ENCODE measurements at places on chromosomes 3 and 15.

GRCh38 chr3:141414800-141415462, 46.6 kb downstream of the ZBTB38 start:
- DNase-seq, result no peak

DNA sequence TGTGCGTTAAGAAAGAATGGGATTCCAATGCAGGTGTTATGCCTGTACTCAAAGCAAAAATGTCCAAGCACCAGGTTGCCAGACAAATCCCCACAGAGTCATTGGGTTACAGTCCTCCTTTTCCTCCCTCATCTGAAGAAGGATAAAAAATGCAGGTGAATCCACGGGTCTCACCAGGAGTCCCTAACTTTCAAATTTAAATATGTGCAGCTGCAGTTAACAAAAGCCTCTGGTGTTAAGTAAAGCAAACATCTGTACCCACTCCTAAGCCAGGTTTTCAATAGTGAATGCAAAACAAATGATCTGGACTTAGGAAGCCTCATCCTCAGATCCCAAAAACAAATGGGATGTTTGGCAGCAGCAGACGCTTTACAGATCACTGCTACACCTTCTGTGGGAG, 70.4 kb upstream of the SETMAR start:
- no peak for DNase-seq

GRCh38 chr3:49133226-49133951, 539 bp upstream of the LAMB2 start:
- DNase-seq, result peak; percentile 8

GRCh38 chr15:80514071-80514780, 110.0 kb downstream of the ARNT2 start:
- DNase-seq, result no peak

DNA sequence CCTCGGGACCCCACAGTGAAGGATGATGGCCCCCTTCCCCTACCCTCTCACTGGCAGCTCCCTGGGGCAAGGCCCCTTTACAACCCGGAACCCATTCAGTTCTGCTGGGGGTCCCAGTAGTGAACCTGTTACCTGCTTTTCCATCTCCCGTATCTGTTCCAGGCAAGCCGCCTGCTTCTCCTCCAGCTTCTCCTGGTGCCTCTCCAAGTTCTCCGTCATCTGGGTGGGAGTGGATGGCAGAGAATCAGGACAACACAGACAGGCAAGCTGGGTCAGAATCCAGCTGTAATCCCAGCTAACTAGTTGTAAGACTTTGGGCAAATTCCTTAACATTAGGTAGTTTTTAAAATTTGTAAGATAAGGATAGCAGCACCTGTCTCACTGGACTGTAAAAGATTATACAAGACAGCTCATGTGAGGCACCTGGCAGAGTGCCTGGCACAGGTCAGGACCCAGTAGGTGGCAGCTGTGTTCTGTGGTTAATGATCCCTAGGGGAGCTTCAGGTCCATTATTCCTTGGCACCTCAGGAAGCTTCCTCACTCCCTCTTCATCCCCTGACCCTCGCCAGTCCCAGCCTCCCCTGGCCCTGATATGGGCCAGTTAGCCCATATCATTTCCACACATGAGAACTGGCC, 6.4 kb upstream of the ANKRD63 start:
- no peak for DNase-seq

- DNase-seq, result no peak
Observed at GRCh38 chr3:171269542-171269941, 190.7 kb downstream of the TNIK start.

- DNase-seq, result no peak
Observed at GRCh38 chr15:70035719-70036077, 62.0 kb downstream of the TLE3 start.

DNA sequence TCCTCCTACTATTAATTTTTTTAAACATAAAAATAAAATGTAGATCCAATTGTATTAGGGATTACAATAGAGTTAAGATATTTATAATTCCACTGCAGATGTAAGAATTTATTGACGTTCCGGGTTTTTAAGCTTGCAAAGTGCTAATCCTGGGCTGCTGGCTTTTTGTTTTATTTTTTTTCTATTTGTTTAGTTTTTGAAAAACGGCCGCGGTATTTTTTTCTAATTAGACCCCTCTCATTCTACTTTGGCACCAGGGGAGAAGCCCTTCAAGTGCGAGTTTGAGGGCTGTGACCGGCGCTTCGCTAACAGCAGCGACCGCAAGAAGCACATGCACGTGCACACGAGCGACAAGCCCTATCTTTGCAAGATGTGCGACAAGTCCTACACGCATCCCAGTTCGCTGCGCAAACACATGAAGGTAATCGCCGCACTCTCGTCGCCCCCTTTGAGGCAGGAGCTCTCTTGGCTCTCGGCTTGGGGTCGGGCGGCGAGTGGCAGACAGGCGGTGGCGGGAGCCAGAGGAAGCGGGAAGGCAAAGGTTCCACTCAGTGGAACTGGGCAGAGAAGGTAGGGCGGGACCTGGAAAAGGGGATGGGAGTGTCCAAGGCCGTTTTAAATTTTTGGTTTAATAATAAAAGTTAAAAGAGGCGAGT, 3.2 kb downstream of the ZIC1 start:
- DNase-seq, result no peak

DNA sequence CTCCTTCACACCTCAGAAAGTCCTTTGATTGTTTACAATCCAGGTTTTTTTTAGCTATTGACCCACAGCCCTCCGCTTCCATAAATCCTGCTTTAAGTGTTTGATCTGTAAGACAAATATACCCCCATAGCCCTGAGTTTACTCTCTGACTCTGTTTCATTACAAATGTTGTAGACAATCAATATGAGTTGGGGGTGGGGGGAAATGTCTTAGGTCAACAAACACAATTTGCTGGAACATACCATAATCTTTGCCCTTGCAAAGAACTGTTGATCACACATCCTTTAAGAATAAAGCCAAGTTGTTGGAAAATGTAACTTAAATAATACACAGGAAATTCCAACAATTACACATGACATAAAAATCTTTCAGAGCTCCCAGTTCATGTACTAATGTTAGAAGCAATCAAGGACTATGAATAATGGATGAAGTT, 301.8 kb upstream of the SEMA6D start:
- DNase-seq, result no peak

DNA sequence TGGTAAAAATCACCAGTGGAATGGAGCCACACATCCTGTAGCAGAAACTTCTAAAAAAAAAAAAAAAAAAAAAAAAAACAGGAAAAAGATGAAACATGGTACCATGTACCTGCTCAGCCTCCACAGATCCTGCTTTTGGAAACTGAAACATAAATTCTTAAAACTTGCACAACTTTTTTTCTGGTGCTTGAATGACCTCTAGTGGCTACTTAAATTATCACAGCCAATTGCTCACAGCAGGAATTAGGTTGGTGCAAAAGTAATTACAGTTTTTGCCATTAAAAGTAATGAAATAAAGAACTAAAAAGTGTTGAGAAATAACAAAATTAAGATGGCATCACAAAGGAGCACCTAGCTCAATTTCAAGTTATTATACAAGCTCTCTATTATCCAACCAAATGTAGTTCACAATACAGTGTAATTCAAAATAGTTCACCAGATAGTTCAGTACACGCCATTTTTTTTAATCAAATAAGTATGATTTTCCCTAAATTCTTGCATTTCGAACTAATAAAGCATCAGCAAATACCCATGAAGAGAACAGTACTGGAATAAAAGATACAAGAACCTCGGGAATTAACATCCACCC, 80.6 kb downstream of the ULK4 start:
- DNase-seq, result peak; percentile 1

DNA sequence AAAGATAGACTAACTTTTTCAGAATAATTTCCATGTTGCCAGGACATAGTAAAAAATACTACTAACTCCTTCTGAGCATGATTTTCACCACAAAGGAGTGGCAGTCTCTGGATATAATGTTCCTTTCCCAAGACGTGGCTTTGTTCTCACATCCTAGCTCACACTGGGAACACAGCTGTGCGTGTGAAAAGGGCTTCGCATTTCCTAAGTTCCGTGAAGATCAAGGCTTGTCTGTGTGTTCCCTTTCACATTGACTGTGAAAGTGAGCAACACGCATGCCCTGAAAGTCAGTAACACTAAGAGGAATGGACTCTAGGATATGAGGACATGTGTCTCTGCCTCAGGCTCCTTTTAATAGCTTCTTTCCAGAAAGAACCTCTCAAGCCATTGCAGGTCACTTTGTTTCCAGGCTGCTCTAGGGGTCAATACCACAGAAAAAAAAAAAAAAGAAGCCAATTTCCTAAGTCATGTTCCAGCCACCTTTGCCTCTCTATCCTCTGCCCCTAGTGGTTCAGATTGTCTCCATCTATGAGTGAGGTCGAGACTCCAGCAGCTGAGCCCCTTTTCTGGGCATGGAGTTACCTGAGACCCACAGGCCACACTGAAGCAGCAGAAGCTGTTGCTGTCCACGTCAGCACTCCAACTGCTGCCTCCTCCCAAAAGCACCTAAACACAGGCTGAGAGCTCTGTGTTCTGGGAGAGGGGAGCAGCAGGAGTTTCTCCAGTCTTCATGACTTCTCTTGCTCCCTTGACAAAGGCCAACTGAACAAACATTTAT, 355.9 kb downstream of the RSL24D1 start:
- DNase-seq, result no peak

GRCh38 chr15:88127432-88127790, 129.1 kb downstream of the NTRK3 start:
- peak; percentile 64 for DNase-seq

GRCh38 chr3:59935025-59935424, 885.2 kb upstream of the CFAP20DC start:
- DNase-seq, result no peak

GRCh38 chr3:122627301-122627700, 49.9 kb downstream of the PARP15 start:
- DNase-seq, result no peak

- DNase-seq, result no peak
Observed at GRCh38 chr3:41450416-41451231, 251.3 kb downstream of the CTNNB1 start.

DNA sequence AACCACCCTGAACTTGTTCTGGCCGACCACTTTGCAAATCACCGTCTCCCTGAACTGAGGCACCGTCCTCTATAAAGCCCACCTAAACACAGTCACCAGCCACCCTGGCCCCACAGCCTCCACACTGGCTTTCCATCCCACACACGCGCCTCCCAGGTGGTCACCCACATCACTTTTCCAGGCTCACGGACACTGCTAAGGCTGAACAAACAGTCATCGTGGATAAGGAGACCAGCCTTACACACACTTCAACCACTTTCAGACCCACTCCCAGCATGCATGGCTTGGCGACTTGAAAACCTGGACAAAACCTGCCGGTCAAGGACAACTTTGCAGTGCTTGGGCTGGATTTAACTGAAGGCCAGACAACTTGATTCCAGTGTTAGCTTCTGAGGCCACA, 8.4 kb downstream of the CHSY1 start:
- no peak for DNase-seq

GRCh38 chr3:39980781-39981180, 171.4 kb downstream of the MYRIP start:
- no peak for DNase-seq

DNA sequence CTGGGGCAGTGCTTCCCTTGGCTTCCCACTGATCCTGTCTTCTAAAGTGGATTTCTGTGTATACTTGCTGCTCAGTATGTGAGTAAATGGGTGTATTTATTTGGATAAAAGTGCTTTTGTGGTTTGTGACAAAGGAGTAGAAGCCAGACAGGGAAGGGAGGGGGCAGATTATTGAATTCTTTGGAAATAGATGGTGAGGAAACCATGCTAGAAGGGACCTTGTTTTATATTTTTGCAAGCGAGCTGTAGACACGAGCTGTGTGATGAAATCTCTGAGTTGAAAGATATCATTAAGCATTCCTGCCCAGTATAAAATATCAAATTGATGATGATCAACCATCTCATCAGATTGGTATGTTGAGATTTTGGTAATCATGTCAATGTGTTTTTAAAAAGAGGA, 68.9 kb downstream of the DUT start:
- no peak for DNase-seq

DNA sequence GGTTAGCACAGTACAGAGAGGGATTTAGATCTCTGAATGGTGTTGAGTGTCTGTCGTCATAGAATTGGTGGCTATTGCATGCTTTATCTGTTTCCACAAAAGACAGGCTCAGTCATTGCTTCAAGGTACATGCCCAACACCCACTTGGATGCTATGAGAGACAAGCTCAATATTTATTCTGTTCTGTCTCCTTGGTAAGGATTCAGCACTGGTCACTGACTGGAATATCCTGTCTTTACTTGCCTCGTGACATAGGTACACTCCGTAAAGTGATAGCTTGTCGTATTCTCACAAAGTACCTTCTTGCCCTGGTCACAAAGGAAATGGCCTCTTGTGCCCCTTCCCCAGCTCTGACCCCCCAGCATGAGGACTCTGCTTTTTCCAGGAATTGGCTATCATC, 72.8 kb upstream of the CTNNB1 start:
- no peak for DNase-seq

GRCh38 chr3:8765528-8765927, 3.9 kb downstream of the OXTR start:
- DNase-seq, result no peak

DNA sequence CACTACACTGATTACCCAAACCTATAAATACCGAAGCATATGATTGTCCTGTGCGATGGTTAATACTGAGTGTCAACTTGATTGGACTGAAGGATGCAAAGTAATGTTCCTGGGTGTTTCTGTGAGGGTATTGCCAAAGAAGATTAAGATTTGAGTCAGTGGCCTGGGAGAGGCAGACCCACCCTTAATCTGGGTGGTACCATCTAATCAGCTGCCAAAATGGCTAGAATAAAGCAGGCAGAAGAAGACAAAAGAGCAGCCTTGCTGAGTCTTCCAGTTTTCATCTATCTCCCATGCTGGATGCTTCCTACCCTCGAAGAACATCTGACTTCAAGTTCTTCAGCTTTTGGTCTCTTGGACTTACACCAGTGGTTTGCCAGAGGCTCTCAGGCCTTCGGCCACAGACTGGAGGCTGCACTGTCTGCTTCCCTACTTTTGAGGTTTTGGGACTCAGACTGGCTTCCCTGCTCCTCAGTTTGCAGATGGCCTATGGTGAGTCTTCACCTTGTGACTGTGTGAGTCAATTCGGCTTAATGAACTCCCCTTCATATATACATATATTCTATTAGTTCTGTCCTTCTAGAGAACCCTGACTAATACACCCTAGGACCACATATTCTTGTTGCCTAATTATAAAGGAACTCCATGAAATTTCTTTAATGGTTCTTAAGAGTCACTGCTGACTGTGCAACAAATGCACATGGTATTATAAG, 31.7 kb downstream of the CSNK1G1 start:
- DNase-seq, result no peak
